ENCODE measurements at places on chromosomes 2 and 18.

DNA sequence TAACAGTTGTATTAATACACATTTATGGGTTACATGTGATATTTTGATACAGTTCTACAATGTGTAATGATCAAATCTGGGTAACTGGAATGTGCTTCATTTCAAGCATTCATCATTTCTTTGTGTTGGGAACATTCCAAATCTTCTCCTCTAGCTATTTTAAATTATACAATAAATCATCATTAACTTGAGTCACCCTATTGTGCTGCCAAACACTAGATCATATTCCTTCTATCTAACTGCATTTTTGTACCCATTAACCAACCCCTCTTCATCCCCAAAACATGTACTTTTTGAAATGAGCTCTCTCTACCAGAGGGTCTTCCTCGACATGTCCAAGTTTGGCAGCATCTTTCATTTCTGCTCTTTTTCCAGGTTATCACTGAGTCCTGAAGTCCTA is 81.1 kb upstream of the TTC39C start:
- DNase-seq: no peak

DNA sequence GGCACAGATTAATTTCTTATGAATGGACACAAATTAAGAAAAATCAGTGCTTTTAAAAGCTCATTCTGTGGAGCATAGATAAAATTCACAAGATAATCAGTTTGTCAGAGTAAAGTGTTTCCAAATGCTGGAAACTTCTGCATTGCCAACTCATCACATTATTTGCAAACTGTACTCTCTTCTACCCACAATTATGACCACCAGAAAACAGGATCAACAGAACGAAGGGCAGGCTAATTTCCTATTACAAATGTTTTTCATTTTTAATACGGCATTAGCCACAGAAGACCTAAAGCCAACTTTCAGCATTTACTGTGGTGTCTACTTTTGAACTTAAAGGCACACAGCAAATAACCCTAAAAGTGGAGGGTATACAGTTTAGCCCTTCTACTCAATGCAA is 6.0 kb downstream of the IRS1 start:
- no peak for DNase-seq

- no peak for DNase-seq
Observed at GRCh38 chr2:186639939-186640338, 50.1 kb downstream of the ITGAV start.

DNA sequence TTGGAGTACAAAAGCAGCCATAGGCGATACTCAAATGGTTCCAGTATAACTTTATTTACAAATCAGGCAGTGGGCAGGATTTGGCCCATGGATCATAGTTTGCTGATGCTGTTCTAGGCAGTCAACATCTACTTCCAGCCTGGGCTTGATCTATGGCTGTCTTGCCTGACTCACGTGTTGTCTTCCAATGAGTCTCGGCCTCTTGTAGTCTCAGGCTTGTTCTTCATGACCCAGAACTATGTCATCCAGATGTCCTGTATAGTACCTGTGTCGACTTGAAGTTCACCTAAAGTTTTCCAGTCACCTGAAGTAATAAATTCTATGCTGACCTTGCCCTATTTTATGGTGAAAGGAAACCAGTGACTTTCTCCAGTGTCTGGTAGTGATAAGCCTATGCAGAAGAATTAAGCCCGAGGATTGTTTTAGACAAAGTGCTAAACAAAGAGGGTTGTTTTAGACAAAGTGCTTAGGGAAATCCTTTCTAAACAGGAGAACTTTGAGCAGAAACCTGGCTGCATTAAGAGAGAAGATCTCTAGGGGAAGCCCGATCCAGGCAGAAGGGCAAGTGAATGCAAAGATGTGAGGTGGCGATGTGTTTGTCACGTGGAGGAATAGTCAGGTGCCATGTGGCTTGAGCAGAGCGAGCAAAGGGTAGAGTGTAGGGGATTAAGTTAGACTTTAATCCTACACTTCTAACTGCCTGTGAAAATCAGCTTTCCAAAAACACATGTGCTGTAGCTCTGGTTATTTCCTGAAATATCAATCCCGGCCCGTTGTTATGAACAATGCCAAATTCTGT is 8.5 kb upstream of the THNSL2 start:
- DNase-seq: no peak

DNA sequence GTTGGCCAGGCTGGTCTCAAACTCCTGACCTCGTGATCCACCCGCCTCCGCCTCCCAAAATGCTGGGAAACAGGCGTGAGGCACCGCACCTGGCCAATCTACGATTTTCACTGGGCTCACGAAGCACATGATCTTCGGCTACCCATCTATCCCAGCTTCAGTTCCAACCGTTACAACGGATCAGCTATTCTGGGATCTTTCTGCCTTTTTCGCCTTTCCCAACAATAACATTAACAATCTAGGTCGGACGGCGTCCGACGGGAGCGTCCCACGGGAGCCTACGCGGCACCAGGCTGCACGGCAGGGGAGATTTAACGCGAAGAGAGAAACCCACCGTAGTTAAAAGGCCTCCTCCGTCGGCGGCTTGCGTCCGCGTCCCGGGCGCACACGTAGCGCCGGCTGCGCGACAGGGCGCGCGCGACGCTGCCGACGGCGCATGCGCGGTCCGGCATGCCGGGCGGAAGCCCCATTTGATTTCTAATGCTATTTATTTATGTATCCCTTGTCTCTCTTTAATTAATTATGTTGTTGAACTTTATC is at the start of gene MSL3B:
Gene MSL3B, minus strand, starts transcription at position 394 of the 540 bp plus-strand sequence.
- no peak for DNase-seq

- no peak for DNase-seq
Observed at GRCh38 chr2:70630761-70631160, 77.1 kb upstream of the TGFA start.

GRCh38 chr2:105820691-105821090 is 76.0 kb downstream of the NCK2 start:
- DNase-seq: no peak

DNA sequence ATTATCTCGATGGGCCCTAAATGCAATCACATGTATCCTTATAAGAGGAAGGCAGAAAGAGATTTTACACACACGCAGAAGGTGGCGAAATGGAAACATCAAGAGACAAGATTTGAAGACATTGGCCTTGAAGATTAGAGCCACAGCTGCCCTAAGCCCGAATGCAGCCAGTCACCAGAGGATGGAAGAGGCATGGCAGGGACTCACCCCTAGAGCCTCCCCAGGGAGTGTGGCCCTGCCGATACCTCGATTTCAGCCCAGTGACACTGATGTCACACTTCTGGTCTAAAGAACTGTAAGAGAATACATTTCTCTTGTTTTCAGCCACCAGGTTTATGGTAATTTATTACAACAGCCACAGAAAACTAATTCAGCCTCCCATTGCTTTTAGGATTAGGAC is 17.4 kb downstream of the TTC39C start:
- no peak for DNase-seq
